Stimulated activated CD8-positive, alpha-beta memory T cell treated with anti-CD3 and anti-CD28 coated beads, Interleukin-7, amount 100 ng/mL, for 48 hours (primary cell): ENCODE measurements at places on chromosomes 1 and 21.
A peak's percentile ranks its signal among the peaks of the same experiment; 100 is the strongest.

DNA sequence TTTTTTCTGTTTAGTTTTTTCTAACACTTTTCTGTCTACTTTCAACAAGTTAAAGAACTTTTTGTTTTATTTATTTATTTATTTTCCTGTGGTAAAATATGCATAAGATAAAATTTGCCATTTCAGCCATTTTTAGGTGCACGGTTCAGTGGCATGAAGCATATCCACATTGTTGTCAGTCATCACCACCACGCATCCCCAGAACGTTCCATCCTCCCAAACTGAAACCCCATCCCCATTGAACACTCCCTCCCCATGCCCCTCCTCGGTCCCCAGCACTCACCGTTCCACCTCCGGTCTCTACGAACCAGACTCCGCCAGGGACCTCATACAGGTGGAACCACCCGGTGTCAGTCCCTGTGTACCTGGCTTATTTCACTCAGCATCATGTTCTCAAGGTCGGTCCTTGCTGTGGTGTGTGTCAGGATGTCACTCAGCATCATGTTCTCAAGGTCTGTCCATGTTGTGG, 118.1 kb downstream of the SIK1 start:
- DNase-seq, result no peak

DNA sequence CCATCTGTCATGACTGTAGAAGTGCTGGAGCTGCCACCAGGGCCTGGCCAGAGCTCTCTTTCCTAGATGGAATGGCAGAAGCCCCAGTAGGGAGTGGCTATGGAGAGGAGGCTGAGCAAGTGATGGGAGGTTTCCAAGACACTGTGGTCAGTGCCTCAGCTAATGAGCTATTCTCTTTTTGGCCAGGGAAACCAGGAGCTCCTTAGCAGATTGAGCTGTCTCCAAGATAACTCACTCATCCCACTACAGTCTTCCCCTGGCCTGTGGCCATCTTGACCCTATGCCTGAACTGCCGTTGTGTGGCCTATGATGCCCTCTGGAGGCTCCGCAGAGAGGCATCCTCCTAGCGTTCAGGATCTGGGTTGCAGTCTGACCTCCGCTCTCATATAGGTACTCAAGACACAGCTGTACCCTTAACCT, 60.5 kb downstream of the ERI3 start:
- DNase-seq, result no peak

DNA sequence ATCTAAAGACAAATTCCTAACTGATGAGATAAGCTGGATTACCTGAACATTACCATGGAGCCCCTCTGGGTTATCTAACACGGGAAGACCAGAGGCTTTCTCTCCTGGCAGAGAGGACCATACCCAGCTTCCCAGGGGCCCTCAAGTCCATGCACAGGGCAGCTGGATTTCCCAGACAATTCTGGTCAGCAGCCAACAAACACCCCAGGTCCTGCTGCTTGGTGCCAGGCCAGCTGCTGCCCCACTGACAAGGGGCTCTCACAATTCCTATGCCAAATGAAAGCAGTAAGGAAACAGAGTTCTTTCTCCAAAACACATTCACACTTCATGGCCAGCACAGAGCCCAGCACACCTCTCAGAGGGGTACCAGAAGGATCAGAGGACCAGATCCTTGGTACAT, 114.2 kb downstream of the HLCS start:
- no peak for DNase-seq

- DNase-seq, result no peak
Measured at GRCh38 chr21:31162827-31163226, 124.6 kb upstream of the KRTAP19-8 start.

DNA sequence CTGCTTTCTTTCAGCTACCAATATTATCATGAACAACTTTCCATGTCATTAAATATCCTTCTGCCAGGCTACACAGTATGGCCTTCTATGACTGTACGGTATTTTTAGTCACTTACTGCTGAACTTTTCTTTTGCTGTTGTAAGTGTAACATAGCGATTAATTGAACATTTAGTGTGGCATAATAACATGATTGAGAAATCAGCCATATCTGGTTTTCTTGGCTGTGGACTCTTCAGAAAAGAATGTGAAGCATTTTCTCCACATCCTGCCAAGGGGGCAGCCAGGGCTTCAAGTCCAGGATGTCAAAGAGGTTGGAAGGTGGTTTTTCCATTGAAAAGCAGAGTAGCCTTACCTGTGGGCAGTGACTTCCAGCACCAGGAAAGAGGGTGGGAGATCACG, 8.8 kb upstream of the AHCYL1 start:
- DNase-seq, result no peak

GRCh38 chr1:19476450-19477190, 8.7 kb downstream of the CAPZB start:
- no peak for DNase-seq

DNA sequence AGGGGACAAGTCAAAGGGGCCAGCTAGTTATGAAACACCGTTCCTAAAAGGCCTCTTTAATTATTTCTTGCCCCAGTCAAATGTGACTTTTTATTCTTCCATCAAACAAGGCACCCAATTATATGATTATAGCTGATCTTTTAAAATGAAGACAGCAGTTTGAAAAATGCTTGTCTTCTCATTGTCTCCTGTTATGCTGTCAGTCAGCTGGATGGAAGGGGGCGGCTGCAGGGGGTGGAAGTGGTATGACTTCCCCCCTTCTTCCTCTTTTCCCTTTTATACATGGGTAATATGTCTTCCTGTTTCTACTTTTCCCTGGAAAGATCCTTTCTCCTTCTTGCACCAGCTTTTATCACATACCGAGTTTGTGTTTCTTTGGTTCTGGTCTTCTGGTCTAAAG, 25.8 kb upstream of the KCNA10 start:
- no peak for DNase-seq

GRCh38 chr1:75722966-75723365, 1.5 kb upstream of the ACADM start:
- no peak for DNase-seq

DNA sequence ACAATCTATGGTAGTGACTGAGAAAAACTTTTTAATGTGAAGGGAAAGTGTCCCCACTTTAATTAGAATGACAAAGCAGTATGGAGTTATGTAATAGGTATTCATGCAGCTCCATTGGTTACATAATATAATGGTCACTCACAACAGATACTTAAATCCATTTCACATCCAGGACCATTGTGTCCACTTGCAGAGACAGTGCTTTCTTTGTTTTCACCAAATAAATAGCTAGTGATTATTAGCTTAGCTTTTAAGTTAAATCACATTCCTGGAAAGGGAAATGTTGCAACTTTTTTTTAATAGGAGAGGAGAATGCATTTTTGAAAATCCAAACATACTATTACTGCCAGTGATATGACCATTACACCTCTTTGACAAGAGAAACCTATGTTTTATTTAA, 22.9 kb downstream of the RGL1 start:
- no peak for DNase-seq

GRCh38 chr21:38859852-38860251, 54.1 kb downstream of the ETS2 start:
- no peak for DNase-seq

DNA sequence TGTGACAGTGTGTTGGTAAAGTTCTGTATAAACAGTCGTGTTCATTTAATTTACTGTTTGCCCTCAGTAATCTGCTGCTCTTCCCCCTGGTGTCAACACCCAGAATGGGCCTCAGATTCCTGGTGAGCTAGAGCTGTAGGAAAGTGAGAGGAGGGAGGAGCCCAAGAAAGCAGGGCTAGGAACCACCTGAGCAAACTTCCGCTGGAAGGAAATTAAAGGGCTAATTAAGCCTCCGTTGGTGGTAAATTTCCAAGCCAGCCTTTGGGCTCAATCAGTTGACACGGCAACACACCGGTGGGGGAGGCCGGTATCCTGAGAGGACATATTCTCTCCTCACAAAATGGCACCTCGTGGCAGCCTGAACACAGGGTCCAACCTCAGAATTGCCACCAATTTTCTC, 32.9 kb downstream of the RAB3B start:
- no peak for DNase-seq

DNA sequence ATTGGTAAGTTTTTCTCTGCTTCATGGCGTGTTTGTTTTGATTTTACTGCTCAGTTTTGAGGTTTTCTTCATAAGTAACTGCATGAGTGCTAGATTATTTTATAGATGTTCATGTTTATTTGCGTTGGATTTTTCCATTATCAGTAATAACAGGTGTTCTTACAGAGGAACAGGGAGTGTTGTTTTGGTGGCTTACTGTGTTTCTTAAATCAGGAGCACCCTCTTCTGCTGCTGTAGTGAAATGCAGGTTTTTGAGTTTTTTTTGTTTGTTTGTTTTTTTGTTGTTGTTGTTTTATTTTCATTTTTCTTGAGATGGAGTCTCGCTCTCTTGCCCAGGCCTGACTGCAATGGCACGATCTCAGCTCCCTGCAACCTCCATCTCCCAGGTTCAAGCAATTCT, 32.6 kb downstream of the CTBS start:
- no peak for DNase-seq

DNA sequence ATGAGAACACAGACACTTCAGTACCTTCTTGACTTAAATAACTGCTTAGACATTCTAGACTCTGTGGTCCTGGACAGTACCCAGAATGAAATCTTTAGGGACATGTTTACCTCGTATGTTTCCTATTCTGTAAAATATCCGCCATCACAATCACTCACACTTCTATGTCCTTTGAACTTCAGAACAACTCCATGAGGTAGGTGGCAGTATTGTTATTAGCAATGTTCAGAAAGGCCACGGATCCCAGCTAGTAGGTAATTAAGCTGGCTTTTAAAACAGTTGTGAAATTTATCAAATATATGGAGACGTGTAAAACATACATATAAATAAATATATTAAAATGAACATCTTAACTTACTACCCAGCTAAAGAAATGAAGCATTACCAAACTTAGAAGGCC, 83.4 kb downstream of the CACHD1 start:
- DNase-seq, result no peak

DNA sequence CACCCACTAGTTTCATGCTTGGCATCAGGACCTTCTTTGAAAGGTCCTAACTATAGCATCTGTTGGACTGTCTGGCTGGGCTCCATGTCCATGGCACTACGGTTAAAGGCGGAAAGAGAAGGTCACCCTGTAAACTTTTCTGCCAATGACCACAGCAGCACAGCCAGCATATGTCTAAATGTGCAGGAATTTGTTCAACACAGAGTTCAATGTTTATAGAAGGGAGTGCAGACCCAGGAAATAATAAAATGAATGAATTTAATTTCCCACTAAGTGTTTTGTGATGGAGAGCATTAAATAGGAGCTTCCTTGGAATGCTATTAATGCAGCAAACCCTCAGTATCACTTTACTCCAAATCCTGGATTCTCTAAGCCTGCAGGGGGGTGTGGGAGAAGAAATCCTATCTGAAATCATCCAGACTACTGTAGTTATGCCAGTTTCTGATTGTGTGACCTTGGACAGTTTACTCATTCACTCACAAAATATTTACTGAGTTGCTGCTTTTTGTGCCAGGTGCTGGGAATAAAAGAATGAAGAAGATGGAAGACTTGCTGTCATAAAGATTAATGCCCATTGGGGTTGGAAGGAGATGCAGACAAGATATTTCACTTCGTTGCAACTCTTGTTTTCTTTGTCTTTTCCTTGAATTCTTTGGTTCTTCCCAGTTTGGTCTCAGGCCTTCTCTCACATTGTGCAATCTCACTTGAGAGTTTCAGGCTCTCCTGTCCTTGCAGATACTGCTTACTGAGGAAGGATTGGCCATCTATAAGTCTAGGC, 195.0 kb downstream of the ROR1 start:
- DNase-seq, result no peak

DNA sequence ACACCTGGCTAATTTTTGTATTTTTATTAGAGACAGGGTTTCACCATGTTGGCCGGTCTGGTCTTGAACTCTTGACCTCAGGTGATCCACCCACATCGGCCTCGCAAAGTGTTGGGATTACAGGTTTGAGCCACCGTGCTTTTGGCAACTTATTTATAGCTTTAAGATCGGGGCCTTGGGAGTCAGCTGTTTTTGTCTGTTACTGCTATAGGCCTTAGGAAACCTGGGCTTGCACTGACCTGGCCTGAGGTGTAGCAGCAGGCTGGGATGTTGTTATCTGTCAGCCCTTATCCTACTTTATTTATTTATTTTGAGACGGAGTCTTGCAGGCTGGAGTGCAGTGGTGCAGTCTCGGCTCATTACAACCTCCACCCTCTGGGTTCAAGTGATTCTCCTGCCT, 11.4 kb downstream of the SZRD1 start:
- DNase-seq, result no peak

GRCh38 chr1:9984253-9984652, 12.8 kb upstream of the RBP7 start:
- DNase-seq, result no peak

GRCh38 chr1:17201201-17202021, 3.5 kb upstream of the PADI1 start:
- DNase-seq, result peak; percentile 23

DNA sequence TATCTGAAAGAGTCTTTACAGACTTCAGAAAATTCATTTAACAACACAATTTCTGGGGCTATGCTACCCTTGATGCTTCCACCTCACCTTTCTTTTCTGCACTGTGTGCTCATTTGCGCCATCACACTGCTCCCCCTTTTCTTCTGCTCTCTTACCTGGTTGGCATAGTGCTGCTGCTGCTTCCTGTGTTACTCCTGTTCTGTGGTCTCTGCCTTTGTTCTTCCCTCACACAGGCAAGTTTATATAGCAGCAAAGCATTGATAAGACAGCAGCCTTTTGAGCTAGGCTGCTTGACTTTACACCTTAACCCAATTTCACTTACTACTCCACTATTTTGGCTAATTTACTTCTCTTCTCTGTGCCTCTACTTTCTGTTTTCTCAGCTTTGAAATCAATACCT, 18.3 kb downstream of the SGIP1 start:
- DNase-seq, result no peak

DNA sequence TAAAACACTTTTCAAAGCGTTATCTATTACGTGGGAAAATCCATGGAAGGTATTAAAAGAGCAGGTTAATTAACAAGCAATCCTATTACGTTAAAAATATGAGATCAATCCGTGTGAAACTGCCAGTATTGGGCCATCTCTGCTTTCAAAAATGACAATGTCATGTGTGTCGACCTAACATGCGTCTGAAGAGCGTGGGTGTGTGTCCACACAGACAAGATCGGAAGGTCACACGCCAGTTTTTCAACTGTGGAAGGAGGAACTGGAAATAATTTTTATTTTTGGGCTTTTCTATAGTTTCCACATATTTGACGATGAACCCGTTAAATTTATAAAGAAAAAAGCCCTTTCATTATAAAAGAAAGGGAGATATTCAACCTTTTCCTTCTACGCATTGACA, 17.6 kb upstream of the ALDH4A1 start:
- DNase-seq, result no peak

GRCh38 chr1:43878854-43879253, 54.7 kb upstream of the ARTN start:
- DNase-seq, result no peak

GRCh38 chr1:67200755-67201154, 34.5 kb downstream of the IL23R start:
- no peak for DNase-seq

GRCh38 chr1:14968251-14968851, 185.2 kb upstream of the TMEM51 start:
- DNase-seq, result no peak
